ENCODE measurements at places on chromosomes 5 and 9. TPM values are rescaled to one million over a fixed set of nuclear protein-coding genes. Genes with fewer than 3 reads are reported as not detected.
A peak's percentile ranks its signal among the peaks of the same experiment; 100 is the strongest.

Gene PTTG1
- polyA plus RNA-seq, result 37.8 TPM

Gene NR5A1
- polyA plus RNA-seq, result not detected

Gene FOXD4L3
- 0.08 TPM for polyA plus RNA-seq

Gene PCDHGB3
- 2.0 TPM for polyA plus RNA-seq

Gene CCDC112
- polyA plus RNA-seq, result 9.5 TPM

Gene PSD2
- not detected for polyA plus RNA-seq

Gene TBCA
- polyA plus RNA-seq, result not detected

Gene WNK2
- 61.6 TPM for polyA plus RNA-seq

Gene INSL6
- 0.45 TPM for polyA plus RNA-seq

Gene CNTFR
- 56.4 TPM for polyA plus RNA-seq

GRCh38 chr9:125260561-125260960 lies 1.1 kb upstream of the GAPVD1 start:
- no peak for DNase-seq

GRCh38 chr5:118924006-118924389 lies 64.3 kb downstream of the DTWD2 start:
- DNase-seq, result no peak

GRCh38 chr9:113484258-113484730 lies 20.8 kb downstream of the RGS3 start:
- no peak for DNase-seq

DNA sequence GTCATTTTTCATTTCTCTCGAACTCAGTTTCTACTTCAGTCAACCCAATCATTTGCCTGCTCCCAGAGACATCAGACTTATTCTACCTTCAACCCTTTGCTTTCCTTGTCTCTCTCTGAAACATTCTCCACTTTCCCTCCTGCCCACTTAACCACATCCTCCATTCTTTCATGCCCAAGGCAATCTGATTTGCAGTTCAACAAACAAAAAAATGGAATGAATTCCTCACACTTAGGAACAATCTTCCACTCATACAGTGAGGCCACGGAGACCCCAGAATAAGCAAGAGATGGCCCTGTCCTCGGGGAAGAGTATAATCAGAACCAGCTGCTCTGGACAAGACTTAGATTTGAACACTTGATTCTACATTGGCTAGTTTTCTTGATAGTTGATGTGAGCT lies 180.5 kb downstream of the RFK start:
- DNase-seq, result no peak

- DNase-seq, result no peak
These were observed 58.2 kb downstream of the ZNF618 start for GRCh38 chr9:113934167-113934828.

DNA sequence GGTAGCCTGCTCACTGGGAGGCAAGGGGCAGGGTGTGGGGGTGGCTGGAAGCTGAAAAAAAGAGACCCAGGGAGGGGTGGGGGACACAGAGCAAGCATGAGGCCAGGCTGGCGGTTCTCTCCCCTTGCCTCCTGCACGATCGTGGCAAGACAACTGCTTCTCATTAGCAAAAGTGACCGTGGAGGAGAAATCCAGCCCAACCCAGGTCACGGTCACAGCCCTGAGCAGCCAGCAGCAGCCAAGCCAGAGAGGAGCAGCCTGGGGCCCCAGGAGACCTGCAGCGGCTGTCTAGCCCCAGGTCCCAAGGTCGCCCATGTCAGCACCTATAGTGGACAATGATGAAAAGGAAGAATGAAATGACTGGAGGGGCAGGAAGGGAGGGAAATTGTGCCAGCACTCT lies 89.1 kb downstream of the NRG2 start:
- DNase-seq, result no peak

- no peak for DNase-seq
These were observed 118.7 kb downstream of the TENT4A start for GRCh38 chr5:6831678-6832671.

DNA sequence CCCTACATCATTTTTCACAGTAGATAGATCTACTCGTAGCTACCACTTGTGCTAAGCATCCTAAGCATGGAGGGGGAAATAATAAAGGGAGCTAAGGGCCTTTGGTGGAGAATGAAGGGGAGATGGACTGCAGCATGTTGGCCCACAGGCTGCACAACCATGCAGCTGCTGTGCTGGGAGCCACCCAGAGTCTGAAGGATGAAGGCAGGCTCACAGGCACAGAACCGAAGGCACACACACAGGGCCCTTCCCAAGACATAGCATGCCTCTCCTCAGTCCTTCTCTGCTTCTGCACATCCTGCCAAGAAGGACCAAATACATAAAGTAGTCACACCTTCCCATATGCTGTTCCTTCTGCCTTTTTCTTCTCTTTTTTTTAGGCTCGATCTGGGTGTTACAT lies 6.6 kb downstream of the FAM193B start:
- no peak for DNase-seq

GRCh38 chr9:37542488-37542887 lies 33.7 kb downstream of the FBXO10 start:
- no peak for DNase-seq

DNA sequence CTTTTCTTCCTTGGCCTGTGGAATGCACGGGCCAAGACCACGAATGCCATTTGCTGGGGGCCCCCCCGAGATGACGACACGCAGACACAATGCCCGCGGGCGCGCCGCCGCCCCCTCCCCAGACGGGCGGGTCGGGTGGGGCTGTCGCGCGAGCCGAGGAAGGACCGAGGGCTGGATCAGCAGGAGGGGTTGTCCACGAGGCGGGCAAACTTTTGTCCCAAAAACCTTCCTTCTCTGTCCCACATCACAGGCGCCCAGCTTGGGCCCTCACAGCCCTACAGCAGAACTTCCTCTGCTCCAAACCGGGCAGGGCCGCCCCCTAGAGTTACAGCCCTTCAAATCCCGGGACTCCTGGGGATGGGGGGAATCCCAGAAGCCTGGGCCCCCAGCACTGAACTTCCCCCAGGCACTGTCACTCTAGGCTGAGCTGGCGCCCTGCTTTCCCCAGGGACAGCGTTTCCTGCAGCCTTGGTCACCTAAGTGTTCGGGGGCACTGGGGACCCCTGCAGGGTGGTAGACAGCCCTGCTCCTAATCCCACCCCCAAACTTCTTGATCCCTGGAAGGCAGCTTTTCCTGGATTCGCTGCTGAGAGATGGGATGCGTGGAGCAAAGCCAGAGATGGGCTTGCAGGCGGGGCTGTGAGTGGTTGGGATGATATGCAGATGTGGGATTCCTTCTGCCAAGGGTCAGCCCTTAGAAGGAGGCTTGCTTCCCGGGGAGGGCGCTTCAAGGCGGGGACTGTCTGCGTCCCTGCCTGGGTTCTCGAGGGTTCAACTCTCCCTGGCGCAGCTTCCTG lies 980 bp downstream of the COL5A1 start:
- peak; percentile 81 for DNase-seq

GRCh38 chr5:58649716-58650115 lies 66.8 kb downstream of the RAB3C start:
- DNase-seq, result no peak

- no peak for DNase-seq
These were observed 7.5 kb upstream of the CTNNAL1 start for GRCh38 chr9:109020581-109021511.

GRCh38 chr5:65137631-65138030 lies 344.1 kb downstream of the ADAMTS6 start:
- no peak for DNase-seq

- DNase-seq, result peak; percentile 36
These were observed 28.4 kb upstream of the MVB12B start for GRCh38 chr9:126298063-126298801.

GRCh38 chr9:100324594-100325200 lies 28.0 kb downstream of the TEX10 start:
- DNase-seq, result peak; percentile 23

DNA sequence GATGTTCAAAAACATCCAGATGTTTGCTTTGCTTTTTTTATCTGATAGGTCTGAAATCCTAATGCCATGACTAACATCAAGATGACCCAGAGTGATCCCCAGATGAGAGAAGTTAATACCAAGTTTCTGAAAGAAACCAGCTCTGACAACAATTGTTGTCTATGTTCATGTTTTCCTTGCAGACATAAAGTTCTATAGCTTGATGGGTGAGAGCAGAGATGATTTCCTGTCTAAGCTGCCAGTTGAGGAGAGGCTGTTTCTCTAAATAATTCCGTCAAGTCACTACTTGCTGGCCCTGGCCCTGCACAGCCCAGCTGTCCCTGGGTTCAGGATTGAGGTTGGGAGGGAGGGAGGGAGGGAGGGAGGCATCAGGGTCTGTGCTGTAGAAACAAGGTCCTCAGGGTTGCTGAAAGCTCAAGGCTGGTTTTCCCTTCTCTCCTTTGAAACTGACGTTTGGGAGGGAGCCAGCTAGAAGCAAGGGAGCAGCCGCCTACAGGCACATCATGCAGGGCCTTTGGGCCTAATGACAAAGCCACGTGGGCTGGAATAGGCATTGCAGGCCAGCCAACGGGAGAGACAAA lies 3.9 kb downstream of the SPARC start:
- no peak for DNase-seq

DNA sequence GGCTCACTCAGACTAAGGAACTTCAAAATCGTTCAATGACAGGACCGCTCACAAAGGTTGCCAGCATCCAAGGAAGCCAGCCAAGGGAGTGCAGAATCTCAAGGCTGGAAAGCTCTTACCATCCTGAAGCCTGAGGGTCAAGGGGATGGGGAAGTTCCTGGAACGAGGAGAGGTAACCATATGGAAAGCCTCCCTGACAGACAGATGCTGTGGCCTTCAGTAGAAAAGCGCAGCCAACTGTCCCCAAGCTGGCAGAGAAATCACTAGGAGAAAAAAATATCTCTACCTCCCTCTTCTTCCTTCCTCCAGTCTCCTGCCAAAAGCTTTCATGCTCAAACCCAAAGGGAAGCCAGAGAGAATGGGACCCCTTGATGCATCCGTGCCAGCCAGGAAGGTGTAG lies 90.5 kb upstream of the RANBP3L start:
- DNase-seq, result no peak

DNA sequence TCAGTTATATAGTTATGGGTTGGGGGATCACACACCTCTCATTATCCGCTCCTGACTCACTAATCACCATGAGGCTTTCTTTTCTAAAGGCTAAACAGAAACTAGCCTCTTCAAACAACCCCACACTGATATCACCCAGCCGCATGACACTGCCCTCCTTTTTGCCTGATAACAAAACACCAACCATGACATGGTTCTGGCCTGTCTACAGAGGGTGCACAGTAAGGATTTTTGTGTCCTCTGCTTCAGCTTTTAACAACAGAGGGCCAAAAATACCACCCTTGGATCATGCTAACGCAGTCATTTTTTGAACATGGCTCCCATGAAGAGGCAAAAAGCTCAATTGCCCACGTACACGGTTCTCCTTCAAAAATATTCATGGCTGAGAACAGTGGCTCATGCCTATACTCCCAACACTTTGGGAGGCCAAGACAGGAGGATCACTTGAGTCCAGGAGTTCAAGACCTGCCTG lies 4.0 kb downstream of the CMBL start:
- no peak for DNase-seq
